ENCODE measurements at places on chromosomes 5 and 9.

DNA sequence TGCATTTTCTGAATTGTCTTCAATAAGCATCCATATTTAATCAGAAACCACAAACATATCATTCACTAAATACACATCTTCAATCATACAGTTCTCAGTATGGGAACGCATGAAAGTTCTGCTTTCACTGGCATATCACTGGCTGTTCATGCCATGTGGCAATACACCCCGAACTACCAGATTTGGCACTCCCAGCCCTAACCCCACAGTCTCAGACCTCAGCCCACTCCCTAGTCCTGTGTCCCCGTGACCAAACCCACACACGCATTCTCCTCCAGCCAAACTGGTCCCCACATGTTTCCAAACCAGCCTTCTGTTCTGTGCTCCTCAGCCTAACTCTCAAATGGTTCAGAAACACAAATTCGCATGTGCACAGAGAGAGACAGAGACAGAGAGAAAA is 20.6 kb downstream of the KCNMB1 start:
- no peak for DNase-seq

DNA sequence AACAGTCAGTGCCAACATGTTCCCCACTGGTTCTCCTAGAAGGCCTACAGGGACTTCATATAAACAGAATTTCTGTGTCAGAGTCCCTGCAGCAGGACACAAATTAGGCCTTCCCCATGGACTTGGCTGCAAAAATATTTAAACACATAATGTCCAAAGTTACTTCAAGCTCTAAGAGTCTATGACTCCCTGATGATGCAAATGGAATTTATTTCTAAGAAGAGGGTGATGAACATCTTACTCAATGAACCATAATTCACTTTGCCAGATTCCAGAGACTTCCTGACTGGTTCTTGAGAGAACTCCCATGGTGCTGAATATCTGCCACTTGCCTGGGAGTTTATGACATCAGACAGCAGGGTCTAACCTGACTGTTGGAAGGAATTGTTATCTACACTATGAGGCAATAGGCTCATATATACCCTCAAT is 32.7 kb upstream of the ADRA1B start:
- no peak for DNase-seq

DNA sequence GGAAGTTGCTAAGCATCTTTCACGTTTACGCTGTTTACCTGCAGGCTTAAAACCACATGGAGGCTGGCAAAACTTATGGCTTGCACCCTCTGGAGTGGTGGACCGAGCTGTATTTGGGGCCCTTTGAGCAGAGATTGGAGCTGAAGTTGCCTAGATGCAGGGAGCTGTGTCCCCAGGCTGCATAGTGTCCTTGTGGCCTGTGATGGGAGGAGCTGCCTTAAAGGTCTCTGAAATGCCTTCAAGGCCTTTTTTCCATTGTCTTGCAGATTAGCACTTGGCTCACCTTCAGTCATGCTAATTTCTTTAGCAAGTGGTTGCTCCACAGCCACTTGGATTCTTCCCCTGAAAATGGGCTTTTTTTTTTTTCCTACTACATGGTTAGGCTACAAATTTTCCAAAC is 81.5 kb upstream of the CHD1 start:
- no peak for DNase-seq

DNA sequence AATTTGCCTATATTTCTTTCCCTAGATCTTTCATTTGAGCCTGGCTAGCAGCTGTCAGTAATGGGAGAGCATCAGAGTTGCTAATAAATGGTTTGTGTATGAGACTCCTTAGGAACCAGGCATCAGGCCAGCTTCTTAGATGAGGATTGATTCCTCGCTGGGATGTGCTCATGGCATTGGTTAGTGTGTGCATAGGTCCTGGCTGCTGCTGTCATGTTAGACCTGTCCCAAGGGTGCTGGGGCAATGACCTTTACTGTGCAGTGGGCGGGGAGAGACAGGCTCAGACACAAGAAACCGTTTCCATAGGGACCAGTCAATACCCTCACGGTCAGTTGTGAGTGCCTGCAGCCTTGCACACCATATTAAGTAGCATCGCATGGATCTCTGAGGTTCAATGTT is 112.3 kb upstream of the NR3C1 start:
- DNase-seq: no peak

DNA sequence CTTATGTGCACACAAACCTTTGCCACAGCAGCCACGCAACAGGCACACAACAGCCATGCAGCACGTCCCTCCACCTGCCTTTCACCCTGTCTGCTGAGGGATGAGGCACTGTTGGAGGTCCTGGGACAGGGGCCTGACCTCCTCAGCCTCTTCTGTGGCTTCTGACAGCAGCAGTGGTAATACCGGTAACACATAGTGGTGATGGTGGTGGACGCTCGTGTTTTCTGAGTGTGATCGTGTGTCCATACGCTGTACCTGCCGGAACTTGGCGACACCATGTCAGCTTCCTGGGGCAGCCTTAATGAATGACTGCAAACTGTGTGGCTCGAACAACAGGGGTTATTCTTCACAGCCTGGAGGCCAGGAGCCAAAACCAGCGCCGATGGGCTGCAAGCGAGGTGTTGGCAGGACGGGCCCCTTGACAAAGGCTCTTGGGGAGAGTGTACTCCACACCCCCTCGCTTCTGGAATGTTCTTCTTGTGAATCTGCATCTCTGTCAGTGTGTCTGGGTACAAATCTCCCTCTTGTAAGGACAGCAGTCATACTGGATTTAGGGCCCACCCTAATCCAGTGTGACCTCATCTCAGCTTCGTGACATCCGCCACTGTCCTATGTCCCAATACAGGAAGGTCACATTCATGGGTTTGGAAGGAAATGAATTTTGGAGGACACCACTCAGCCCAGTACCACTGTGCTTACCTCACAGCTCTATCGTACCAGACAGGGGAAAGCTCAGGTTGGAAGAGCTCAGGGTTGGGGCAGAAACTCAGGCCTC is 55.3 kb upstream of the EXOC3 start:
- DNase-seq: no peak

- no peak for DNase-seq
These were observed 22.8 kb downstream of the HMCN2 start for GRCh38 chr9:130288393-130288792.

DNA sequence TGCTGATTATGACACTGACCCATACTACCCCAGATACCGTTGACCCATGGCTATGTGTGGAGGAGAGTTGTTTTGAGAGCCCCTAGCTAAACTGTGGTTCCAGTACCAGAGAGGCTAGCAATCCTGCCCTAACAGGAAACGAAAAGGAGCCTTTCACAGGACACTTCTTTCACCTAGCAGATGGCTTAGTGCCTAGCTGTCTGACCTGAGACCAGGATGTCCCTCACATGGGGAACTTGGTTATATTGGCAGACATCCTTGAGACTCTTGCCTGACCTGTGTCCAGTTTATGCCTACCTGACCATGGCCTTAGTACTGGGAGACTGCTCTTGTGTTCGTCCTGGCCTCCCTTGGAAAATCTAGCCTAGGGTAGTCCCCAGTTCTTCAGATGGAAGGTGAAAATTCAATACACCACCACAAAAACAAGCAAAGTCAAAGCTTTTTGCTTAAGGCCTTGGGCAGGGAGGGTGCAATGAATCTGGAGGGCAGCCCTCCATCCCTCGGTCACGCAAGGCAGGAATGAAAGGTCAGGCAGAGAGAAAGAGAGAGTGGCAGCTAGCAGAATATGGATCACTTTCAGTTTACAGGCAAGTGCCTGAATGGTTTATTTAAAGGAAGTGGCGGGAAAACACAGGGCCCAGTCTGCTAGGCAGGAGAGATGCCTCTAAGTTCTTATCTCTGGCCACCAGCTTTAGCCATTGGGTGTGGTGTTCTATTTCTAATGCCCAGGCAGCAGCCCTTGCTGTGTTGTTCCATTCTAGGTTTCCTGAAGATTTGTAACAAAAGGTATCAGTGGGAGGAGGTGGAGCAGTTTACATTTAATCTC is 16.4 kb upstream of the ZNF474 start:
- no peak for DNase-seq

GRCh38 chr5:92179651-92180050 is 796.5 kb upstream of the ARRDC3 start:
- DNase-seq: no peak
